ENCODE measurements at places on chromosomes 11 and 22.

- no peak for DNase-seq
Measured at GRCh38 chr22:21824445-21824912, 43.0 kb downstream of the MAPK1 start.

DNA sequence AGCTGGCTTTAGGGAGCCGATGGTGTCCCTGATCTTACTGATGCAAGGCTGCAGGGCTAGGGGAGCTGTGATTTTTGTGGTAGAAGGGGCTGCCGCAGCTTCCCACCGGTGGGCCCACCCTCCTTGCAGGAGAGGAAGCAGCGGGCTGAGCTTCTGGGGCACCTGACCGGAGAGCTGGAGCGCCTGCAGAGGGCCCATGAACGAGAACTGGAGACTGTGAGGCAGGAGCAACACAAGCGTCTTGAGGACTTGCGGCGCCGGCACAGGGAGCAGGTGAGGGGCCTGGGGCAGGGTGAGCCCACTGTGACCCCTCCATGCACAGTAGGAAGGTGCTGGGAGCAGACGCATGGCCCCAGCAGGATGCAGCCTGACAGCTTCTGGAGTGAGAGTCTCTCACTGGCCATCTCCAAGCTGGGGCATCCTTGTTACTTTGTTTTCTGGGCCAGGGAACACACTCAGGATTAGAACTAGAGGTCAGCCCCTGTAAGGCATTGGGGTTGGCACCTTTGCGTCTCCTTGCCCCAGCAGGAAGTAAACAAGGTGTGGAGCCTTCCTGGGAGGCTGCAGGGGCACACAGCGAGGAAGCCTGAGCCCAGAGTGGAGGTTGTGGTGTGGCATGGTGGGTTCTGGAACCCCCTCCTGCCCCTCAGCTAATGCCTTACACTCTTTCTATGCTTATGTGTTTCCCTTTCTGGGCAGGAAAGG is 66.7 kb downstream of the CEP164 start:
- no peak for DNase-seq

DNA sequence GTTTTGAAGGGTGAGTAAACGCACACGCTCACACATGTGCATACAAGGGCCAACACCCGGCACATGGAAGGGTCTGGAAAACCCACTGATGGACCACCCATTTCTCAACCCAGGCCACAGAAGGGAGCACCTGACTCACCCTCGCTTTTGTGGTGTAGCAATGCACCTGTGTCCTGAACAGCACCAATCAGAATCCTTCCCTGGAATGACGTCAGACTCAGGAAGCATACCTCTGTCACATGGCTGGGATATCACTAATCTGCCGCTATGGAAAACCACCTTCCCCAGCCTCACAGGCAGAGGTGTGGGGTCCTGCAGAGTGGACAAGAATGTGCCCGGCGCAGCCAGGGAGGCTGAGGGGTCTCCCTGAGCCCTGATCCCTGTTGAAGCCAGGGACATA is 9.0 kb upstream of the OSM start:
- DNase-seq = no peak

GRCh38 chr11:63548178-63548577 is 11.6 kb downstream of the PLAAT4 start:
- no peak for DNase-seq

GRCh38 chr11:126731576-126732142 is 268.9 kb downstream of the KIRREL3 start:
- DNase-seq = no peak

- no peak for DNase-seq
Measured at GRCh38 chr22:39928536-39929520, 27.9 kb downstream of the GRAP2 start.

DNA sequence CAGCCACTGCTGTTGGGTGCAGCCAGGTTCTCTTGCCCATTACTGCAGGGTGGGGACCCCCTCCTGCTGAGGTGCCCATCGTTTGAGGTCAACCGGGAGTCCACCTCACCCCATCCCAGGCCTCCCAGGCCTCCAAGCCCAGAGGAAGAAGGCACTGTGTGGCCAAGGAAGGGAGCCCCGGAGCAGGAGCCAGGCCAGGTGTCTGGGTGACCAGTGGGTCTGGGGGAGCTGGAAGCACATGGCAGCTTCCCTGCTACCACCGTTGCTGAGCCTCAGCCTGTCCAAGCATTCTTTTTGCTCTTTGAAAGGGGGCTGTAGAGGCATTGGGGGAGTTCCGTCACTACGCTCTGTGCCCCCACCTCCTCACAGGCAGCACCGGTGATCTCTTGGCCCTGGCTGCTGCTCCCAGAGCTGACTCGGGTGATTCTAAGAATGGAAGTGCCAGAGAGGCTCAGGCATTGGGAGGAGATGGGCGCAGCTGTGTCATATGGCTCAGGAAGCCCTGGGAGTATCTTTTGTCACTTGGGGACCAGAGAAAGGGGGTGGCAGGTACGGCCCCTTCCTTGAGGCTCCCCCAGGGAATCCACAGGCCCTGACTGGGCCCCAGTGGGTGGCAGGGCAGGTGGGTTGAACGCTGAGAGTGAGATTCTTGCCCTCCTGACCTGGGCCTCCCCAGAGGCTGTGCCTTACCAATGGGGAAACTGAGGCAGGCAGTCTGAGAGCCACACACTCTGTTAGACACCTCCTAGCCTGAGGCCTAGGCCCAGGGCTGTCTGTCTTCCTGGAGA is 1.9 kb downstream of the SEPTIN5 start:
- no peak for DNase-seq

DNA sequence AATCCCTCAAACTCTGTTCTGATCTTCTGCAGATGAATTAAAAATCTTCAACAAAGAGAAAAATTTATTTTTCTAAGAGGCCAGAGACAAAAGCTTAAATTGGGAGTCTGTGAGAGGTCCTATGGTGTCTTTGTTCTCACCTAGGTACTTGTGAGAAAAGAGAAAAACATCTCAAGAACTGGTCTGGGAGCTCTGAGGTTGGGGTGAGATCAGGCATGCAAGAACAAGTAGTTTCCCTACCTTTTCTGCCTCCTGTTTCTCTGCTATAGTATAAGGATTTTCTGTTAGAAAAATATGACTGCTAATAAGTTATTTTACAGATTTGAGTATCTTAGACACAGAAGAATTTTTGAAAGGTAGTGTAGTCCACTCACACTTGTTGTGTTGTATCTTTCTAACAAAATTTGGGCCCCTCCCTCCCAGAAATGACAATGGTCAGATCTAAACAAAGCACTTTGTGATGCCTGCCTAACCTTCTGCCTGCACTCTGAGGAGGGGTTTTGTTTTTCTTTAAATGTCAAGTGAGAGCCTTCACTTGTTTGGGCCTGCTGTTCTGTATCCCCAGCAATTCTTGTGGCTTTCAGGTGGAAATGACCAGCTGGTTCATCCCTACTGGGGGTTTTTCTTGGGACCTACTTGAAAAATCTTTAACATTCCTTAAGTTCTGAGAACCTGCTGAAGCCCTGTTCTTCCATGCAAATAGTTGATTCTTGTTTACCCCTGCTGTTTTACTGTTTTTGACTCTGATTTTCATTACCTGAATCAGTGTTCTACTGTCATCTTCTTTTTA is 13.6 kb upstream of the OR51S1 start:
- no peak for DNase-seq

- DNase-seq = no peak
Measured at GRCh38 chr11:118435290-118435892, 901 bp upstream of the KMT2A start.

- DNase-seq = no peak
Measured at GRCh38 chr11:111077530-111078322, 167.8 kb upstream of the POU2AF2 start.

DNA sequence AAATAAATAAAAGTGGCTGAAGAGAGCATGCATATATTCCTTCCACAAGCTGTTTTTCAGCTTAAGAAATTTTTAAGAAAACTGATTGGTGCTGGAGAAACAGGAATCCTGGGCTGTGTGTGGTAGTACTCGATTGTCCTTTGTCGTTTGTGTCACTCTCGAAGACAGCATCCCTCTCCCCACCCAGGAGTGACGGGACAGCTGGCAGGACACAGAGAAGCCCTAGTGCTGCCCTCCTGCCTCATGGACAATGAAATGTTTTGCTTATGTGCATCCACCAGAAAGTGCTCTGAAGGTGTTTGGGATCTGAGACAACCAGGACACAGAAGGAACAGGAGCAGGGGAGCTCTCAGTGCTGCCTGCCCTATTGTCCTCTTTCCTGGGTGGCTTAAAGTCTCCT is 12.8 kb downstream of the PLAAT4 start:
- no peak for DNase-seq

DNA sequence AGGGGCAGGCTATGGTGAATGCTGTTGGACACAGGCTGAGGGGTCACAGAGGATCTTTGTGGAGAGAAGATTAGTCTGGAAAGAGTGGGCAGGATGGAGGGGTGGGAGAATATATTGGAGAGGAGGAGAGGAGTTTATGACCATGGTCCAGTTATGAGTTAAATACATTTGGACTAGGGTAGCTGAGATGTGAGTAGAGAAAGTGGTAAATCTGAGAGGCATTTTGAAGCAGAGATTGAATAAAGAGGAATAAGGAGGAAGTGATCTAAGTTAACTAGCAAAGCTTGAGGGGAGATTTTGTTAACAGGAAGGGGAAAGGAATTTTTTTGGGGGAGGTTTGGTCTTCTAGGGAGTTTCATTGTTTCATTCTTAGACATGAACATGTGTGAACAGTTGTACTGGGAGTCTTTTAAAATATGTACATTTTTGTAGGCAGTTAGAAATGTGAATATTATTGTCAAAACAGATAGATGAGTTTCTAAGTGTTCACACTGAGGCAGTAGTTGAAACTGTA is 43.1 kb upstream of the EED start:
- DNase-seq = no peak

GRCh38 chr22:23098230-23098705 is 27.9 kb downstream of the GNAZ start:
- no peak for DNase-seq

GRCh38 chr22:49393526-49393925 is 434.1 kb downstream of the BRD1 start:
- peak; percentile 24 for DNase-seq

DNA sequence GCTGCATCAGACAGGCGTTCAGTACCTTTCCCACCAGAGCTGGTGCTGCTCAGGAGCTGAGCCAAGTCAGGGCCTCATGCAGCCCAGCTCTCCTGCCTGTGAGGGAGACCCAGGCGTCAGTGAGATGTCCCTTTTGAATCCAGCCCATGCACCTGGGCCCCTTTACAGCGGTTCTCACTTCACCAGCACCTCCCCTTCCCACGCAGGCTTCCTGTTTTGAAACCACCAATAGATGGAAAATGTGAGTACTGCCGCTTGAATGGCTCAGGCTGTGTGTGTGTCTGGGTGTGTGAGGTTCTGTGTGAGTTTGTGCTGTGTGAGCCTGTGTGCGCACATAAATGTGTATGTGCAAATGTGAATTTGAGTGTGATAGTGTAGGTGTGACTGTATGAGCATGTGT is 88.4 kb downstream of the UBASH3B start:
- DNase-seq = no peak

DNA sequence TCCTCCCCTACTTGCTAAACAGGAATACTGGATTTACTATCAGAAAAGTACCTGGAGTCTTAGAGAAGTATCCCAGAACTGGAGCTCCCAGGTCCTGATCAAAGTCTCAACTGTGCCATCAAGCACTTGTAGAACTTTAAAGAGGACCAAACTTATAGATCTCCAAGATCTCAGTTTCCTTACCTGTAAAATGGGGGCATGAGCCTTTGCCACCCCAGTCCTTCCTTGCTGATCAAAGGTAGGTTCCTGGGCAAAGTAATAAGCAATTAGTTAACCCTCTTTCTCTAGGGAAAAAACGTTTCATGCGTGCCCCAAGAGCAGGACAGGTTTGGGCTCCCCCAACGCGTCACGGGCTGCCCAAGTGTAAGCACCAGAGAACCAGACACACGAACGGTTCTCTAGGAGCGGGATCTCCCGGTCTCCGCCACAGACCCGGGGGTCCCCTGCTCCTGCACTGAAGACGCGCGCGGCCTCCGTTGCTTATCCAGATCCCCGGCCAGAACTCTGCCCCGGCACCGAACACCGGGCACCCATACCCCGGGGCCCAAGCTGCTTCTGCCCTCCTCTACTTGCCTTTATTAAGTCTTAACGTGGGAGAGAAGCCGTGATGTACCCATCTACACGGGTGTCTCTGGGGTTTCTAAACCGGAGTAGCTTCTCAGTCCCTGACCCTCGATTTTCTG is 505 bp downstream of the ZNF214 start:
- DNase-seq = no peak
